Head of caudate nucleus (tissue), 42 donors: ENCODE measurements at places on chromosomes 4 and X.
A peak's percentile ranks its signal among the peaks of the same experiment; 100 is the strongest.

- no peak for DNase-seq
Measured at GRCh38 chr4:32864713-32865351, 2144.7 kb downstream of the PCDH7 start.

DNA sequence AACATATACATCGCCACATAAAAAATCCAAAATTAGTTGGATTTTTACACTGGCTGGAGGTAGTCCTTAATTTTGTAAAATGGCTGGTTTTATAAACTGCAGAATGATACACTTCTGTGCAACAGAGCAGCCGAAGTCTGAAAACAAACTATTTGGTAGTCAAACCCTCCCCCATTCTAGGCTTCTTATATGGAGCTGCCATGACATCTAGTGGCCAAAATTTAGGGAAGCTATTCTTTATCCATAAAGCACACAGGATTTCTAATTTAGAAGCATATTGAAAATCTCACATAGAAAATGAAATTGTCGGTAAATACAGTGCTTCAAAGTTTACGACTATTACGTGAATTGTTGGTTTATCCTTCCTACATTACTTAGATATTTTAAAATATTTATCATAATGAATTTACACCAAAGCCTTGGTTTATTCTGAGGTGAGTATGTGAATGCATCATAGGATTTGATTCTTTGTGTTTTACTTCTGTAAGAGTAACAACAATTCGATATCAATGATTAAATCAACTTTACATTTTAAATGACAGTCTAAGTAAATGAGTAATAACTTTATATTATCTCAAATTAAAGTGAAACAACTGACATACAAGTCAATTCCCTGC, 113.4 kb upstream of the FAM241A start:
- peak; percentile 25 for DNase-seq

DNA sequence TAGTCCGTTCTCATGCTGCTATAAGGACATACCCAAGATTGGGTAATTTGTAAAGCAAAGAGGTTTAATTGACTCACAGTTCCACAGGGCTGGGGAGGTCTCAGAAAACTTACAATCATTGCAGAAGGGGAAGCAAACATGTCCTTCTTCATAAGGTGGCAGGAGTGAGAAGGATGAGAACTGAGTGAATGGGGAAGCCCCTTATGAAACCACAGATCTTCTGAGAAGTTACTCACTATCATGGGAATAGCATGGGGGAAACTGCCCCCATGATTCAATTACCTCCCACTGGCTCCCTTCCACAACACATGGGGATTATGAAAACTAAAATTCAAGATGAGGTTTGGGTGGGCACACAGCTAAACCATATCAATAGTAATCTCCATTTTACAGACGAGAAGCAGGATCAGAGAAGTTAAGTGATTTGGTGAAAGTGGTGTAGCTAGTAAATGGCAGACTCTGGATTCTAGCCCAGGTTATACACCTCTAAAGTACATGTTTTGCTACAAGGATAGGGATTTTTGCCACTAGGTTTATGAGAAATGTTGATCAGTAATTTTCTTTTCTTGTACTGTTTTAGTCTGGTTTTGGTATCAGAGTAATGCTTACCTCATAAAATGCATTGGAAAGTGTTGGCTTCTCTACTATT, 47.3 kb upstream of the C1GALT1C1 start:
- DNase-seq: no peak

DNA sequence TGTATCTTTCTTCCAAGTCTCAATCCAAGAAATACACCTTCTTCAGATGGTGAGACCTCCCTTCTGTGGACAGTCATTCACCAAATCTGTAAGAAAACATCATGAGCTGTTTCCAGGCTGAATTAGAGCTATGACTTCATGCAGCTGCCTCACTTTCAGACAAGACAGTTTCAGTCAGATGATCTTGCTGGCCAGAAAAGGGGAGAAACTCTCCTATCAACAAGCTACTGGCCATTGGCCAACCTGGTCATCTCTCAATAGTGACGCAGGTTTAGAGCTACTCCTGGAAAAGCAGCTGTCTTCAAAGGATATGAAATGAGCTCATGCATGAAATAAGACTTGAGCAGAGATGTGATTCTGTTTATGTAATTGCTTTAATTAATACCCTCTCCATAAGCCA, 69.6 kb upstream of the NDP start:
- DNase-seq: no peak

DNA sequence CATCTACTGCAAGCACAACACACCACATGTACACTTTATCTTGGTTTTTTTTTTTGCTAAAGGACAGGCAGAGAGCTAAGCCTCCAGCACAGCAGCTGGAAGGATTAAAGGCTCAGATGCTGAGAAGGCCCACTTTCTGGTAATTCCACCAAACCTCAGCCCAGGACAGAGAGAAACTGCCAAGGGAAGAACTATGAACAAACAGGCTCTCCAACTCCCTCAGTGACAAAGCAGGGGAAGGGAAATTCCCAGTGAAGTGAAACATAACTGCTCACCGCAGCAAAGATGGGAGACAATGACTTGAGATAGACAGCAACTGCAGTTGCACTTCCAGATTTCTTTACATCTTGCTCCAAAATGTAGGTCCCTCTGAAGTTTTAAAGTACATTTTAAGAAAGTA, 4.8 kb downstream of the PROM1 start:
- no peak for DNase-seq

DNA sequence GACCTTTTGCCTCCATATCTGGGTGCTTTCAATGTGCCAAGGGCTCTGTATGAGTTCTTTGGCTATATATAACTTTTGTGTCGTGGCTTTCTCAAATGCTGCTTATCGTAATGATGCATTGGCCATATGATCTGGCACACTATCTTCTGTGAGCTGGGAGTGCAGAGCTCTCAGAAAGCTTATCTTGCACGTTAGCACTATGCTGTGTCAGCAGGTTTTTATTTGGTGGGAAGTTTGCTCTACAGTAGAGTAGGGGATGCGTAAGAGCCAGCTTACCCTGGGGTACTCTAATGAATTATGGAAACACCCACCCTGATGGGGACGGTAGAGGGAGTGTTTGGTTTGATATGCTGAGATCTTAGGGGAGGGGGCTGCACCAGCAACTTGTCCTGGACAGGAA, 119.6 kb downstream of the FAAH2 start:
- DNase-seq: no peak

GRCh38 chr4:114180481-114180880, 201.0 kb upstream of the ARSJ start:
- DNase-seq: peak; percentile 35

GRCh38 chr4:55927803-55928437, 20.8 kb upstream of the CEP135 start:
- no peak for DNase-seq

- no peak for DNase-seq
Measured at GRCh38 chrX:111634823-111635729, 45.9 kb upstream of the ALG13 start.

GRCh38 chrX:130769835-130770234, 133.2 kb downstream of the ENOX2 start:
- DNase-seq: no peak

DNA sequence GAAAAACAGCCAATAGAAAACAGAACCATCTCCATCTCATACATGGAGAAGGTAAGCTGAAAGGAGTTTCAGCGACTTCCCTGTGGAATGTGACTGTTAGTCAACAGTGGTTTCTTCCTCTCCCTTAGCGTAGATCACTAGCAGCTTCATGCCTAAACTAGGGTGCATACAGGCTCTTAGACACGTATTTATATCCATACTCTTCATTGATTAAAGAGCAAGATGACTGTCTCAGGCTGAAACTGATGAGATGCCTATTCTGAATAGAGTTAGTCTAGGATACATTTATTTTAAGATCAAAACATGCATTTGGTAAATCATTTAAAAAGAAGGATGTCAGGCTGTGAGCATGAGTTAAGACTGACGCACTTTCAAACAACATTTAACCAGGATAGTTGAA, 423.3 kb downstream of the ARHGAP24 start:
- DNase-seq: no peak

GRCh38 chr4:186725469-186726425, 2.1 kb upstream of the FAT1 start:
- DNase-seq: peak; percentile 71

GRCh38 chr4:7180938-7181337, 11.4 kb upstream of the SORCS2 start:
- DNase-seq: no peak

DNA sequence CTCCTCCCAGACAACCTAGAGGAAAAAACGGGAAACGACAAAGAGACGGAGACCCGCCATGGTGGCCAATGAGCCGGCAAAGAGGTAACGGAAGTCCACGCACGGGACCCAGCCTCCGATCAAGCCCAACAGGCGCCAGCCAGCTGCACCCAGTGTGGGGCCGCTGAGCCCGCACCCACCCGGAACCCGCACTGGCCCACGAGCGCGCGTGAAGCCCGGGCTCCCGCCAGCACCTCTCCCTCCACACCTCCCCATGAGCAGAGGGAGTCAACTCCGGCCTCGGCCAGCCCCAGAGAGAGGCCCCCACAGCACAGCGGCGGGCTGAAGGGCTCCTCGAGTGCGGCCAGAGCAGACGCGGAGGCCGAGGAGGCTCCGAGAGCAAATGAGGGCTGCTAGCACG, 14.6 kb upstream of the FMR1 start:
- no peak for DNase-seq

DNA sequence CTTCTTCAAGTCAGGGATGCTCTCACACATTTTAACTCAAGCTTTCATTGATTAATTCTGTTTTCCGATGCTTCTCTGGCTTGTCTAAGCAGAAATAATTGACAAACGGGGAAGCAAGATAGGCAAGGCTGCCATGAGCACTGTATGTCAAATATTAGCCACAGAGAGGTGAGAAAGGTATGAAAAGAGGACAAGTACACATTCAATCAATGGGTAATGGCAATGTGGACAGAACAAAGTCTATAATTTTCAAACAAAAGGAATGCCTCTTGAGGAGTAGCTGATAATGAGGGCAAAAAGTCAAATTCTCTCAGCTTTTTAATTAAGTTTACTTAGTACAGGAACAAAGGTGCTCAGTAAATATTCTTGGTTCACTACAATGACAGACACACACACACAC, 19.6 kb downstream of the COX7B2 start:
- DNase-seq: no peak

DNA sequence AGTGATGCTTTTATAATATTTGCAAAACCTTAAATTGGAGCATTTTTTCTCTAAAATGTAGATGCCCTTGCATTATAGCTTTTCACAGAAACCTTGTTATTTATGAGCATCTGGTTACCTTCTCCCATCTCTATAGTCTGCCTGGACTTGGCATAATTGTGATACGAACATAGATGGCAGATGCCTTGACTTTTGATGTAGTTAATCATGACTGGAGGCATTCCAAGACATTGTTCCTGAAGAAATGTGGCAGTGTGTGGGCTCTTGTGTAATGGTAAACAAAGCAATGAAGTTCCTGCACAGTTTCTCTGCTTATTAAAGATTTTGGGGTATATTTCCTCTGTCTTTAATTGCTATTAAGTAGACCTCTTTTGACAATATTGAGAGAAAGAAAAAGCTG, 500.1 kb downstream of the PCDH19 start:
- no peak for DNase-seq

- DNase-seq: peak; percentile 48
Measured at GRCh38 chr4:4386296-4386735, 586 bp upstream of the NSG1 start.

- no peak for DNase-seq
Measured at GRCh38 chr4:141768954-141769353, 132.6 kb downstream of the IL15 start.

- peak; percentile 84 for DNase-seq
Measured at GRCh38 chr4:186587416-186588018, 32.1 kb upstream of the MTNR1A start.

DNA sequence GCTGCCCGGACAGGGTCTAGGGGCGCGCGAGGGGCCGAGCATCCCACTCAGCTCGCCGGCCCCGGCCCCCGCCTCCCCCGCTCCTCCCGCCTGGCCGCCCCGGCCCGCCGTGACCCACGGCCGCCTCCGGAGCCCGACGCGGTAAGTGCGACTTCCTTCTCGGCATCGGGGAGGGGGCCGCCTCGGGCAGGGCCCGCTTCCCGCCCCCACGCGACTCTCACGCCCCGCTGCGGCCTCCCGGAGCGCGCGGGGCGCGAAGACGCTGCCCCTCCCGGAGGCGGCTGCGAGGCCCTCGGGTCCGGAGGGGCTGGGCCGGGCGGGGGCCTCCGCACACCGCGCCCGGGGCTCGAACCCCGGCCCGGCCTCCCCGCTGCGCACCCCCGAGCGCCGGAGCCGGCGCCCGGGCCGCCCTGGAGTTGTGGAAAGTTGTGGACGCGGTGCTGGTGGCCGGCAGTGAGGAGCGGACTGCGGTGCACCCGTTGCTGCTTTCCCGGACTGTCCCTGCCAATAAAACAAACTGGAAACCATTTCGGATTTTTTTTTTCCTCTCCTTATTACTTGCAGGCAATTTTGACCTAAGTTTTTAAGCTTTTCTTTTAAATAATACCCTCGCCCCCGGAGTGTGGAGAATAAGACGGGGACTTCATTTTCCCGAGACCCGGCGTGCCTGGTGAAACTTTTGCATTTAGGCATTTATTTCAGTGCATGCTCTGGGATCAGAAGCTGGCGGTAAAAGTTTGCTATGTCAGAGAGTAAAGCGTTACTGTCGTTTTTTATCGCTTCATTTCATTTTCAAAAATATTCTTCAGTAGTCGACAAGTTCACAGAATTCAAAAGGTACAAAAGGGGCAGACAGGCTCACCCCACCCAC, 13.0 kb upstream of the TMEM156 start:
- peak; percentile 53 for DNase-seq

DNA sequence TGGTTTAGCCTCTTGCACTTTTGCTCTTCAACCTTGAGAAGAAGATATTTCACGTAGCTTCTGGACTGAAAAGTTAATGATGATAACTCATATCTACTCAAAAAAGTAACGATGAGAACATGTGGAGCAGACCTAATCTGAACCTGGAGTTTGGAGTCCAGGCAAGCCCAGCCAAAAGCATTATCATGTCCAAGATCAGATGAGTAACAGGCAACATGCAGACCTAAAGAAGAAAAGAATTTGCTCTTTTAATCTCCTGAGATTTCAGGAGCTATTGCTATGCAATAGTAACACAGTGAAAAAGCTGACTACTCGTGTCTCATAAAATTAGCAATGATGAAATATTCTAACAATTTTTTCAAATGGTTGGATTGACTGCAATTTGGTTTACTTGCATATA, 21.8 kb upstream of the PPA2 start:
- DNase-seq: no peak

- DNase-seq: no peak
Measured at GRCh38 chr4:112514647-112515197, 1.3 kb downstream of the NEUROG2 start.

DNA sequence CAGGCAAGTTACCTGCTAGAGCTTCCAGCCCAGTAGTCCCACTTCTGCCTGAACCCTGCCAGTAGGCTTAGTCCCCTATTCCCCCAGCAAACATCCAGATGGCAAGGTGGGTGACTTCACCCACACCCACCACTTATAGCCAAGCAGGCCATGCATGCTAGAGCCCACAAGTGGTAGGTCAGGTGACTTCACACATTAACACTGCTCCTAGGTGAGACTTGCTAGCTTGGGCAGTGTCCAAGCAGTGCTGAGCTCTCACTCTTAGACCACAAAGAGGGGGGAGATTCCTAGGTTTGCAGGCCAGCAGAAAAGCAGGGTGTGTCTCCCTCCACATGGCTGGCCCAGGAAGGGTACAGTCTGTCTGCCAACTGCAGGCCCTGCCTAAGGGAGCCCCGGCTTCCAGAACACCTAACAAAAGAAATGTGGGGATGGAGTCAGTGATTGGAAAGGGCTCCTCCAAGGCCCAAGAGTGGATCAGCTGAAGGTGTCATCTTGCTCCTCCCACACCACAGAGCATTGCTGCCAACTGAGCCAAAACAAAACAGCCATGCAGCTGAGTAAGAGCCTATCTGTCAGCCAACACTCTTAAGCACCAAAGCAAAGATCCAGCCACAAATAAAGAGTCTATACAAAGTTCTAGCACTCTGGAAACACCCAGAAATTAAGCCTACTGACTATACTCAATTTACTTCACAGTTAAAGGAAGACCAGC, 158.1 kb upstream of the USP38 start:
- no peak for DNase-seq
